ENCODE measurements at places on chromosomes 13 and 19.

- no peak for DNase-seq
These were observed 8.3 kb downstream of the TRPM4 start for GRCh38 chr19:49165865-49166301.

GRCh38 chr19:58058467-58058866 is 615 bp upstream of the ZNF135 start:
- no peak for DNase-seq

DNA sequence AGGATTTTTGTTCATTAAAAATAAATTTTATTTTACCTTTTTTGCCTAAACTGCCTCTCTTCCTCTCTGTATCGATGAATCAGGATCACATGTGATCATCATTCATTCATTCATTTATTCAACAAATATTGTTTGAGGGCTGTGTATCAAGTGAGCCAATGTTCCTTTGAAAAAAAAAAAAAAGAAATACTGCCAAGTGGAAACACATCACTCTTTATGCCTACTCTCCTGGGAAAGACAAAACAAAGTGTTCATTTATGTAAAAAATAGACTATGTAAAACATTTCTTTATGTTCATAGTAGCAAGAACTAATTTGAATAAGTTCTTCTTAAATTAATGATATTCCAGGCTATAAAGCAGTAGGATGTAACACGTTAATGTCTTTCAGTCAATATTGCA is 233.1 kb downstream of the POSTN start:
- no peak for DNase-seq

- no peak for DNase-seq
These were observed 117.1 kb upstream of the ZNF91 start for GRCh38 chr19:23512151-23512925.

GRCh38 chr13:24241336-24241735 is 68.0 kb upstream of the C1QTNF9 start:
- DNase-seq: no peak

DNA sequence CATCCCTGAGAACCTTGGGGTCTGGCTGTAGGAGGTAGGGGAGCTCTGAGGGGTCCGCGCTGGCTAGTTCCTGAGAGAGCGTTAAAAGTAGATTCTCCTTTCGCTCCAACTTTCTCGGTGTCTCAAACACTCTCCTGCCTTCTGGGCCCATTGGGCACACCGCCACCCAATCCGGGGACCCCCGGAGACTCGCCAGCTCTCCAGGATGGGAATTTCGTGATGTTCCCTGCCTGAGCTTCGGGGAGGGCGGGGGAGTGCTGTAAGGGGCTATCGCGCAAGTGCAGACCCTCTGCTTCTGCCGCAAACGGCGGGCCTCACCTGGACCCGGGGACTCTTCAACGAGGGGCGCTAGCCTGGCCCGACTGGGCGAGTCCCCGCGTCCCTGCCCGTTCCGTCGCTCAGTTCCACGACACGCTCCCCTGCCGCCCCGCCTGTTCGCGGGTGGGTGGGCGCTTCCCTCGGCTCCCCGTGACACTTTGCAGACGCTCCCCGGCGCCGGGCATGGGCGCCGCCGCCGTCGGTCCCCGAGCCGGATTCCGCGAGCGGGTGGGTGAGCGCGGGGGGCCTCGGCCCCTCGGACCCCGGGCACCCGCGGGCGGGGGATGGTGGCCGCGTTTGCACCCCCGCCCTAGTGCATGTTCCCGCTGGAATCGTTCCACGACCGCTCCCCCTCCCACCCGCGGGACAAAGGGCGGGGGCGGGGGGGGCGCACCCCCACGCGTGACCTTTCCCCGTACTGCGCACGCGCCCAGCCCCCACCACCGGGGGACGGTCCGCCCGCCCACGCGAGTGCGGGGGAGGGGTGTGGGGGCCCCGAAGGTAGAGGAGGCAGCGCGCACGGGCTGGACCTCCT is at the start of gene CCDC106:
Gene CCDC106 (plus strand): TSS at position 481 of the 853 bp plus-strand sequence. CDS start 835 bp downstream, outside the sequence.
- no peak for DNase-seq

- DNase-seq: peak; percentile 44
These were observed 34.9 kb upstream of the TPM4 start for GRCh38 chr19:16041299-16041990.

GRCh38 chr19:55546822-55547614 is 1.7 kb upstream of the SBK3 start:
- DNase-seq: no peak

DNA sequence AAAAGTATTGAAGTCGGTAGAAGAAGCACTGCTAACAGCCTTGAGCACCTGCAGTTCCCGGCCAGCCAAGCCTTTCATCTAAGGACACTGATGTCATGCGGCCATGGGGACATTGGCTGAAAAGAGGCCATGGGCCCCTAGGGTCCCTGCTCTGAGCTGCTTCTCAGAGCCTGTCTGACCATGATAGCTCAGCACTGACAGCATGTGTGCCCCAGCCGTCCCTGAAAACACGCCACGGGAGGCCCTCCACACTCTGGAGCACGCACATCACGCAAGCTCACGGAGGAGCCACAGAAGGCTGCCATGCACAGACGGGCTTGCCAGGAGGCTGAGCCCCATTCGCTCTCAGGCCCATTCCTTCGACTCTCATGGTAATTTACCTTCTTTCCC is 51.8 kb downstream of the MLLT1 start:
- no peak for DNase-seq

DNA sequence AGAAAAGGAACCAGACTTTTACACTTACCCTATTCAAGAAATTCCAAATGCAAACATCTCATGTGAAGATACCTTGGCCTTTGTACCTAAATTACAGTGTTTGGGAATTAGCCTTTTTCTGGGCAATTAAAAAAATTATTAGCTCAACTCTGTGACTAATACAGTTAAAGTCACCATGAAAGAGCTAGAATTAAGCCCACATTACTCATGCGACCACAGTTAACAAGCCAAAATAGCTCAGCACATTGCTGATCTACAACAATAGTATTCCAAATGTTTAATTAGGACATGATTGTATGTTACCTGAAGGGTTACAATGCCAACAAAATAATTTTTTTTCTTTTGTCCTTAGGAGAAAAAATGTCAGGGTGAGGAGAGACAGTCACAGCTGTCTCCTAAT is 263.6 kb upstream of the GPC6 start:
- no peak for DNase-seq

- DNase-seq: no peak
These were observed 927.9 kb downstream of the UQCRFS1 start for GRCh38 chr19:28285078-28285477.

DNA sequence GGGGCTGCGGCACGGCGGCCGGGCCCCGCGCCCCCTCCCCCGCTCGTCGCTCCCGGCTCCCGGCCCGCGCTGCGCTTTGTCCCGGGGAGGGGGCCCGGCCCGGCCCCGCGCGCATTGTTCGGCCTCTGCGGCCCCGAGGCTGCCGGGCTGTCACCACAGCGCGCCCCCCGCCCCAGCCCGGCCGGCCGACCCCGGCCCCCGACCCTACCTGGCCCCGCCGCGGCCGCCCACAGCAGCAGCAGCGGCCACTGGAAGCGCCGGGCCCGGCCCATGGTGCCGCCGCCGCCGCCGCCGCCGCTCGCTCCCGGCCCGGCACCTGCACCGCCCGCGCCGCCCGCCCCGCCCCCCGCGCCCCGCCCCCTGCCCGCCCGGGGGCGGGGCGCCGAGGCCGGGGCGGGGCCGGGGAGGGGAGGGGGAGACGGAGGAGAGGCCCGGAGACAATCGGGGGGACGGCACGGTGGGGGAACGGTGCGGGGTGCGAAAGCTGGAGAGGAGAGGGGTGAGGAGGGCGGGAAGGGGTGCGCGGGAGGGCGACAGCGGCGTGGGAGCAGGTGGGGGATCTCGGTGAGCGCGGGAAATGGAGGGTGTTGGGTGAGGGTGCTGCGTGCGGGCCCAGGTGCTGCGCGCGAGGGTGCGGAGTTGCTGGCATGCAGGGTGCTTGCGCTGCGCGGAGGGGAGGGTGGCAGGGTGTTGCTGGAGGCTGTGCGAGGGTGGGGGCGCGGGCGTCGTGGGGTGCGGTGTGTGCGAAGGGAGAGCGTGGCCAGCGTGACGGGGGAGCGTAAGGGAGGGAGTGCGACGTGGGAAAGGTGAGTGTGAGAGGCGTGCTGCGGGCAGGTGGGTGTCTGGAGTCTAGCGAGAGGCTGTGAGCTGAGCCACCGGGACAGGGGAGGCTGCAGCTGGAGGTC is at the start of gene CADM4:
Gene CADM4 (minus strand): TSS at position 332 of the 905 bp plus-strand sequence. CDS start 60 bp downstream, at position 272.
- DNase-seq: no peak

GRCh38 chr19:38545596-38545995 is 72.2 kb downstream of the MAP4K1 start:
- no peak for DNase-seq

- DNase-seq: no peak
These were observed 7.9 kb downstream of the PPP1R37 start for GRCh38 chr19:45100846-45101252.

DNA sequence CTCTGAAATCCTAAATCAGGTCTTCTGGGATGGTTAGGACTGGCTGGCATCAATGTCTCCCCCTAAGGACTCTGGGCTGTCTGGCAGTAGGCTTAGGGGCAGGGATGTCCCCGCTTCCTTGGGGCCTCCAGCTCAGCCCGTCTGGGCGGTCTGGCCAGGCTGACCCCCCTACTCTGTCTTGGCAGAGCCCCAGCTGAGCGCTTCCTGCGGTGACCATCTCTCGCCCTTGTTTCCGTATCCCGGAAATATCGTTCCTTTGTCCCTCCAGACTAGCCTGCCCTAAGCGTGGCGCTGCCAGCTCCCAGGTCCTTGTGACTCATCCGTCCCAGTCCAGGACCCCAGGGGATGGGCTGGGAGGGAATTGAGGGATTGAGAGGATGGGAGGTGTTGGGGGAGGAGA is 11.3 kb downstream of the GTPBP3 start:
- DNase-seq: no peak

DNA sequence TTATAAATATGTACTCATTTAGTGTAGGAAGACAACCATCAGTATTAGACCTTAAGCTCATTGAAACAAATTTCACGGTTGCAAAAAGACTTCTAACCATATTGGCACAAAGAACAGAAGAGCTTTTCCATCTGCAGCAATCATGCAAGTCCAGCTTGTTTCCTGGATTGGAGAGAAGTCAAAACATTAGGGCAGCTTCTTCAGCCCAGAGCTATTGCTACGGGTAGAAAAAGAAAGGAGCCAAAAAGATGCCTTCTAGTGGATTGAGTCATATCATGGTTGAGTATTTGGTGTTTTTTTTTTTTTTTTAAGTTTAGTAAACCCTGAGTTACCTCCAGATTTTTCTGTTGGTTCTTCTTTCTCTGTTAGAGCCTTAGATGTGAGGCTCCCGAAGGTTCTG is 99.8 kb downstream of the WDFY2 start:
- DNase-seq: no peak

- DNase-seq: peak; percentile 60
These were observed 44.8 kb downstream of the ANKRD10 start for GRCh38 chr13:110869805-110870706.

GRCh38 chr13:109243311-109243951 is 543.0 kb downstream of the IRS2 start:
- no peak for DNase-seq

GRCh38 chr19:29872224-29872731 is 60.5 kb downstream of the CCNE1 start:
- no peak for DNase-seq

GRCh38 chr13:80508031-80508430 is 167.1 kb upstream of the SPRY2 start:
- no peak for DNase-seq

GRCh38 chr13:66665991-66666390 is 564.1 kb downstream of the PCDH9 start:
- peak; percentile 63 for DNase-seq

- no peak for DNase-seq
These were observed 222.0 kb upstream of the ZNF507 start for GRCh38 chr19:32123355-32123940.

- DNase-seq: no peak
These were observed 10.6 kb downstream of the CLC start for GRCh38 chr19:39727070-39727800.

DNA sequence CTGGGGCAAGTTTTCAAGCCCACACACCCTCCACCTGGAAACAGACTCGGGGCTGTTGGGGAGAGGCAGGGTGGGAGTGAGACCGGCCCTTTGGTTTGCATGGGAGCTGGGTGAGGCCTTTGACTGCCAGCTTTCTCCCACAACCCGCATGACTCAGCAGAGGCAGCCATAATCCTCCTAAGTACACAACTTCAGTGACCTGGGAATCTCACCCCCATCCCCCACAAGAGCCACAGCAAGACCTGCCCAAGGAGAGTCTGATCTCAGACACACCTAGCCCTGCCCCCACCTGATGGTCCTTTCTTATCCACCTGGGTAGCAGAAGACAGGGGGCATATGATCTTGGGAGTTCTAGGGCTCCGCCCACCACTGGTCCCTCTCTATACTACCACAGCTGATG is 1615.4 kb downstream of the EFNB2 start:
- DNase-seq: no peak

DNA sequence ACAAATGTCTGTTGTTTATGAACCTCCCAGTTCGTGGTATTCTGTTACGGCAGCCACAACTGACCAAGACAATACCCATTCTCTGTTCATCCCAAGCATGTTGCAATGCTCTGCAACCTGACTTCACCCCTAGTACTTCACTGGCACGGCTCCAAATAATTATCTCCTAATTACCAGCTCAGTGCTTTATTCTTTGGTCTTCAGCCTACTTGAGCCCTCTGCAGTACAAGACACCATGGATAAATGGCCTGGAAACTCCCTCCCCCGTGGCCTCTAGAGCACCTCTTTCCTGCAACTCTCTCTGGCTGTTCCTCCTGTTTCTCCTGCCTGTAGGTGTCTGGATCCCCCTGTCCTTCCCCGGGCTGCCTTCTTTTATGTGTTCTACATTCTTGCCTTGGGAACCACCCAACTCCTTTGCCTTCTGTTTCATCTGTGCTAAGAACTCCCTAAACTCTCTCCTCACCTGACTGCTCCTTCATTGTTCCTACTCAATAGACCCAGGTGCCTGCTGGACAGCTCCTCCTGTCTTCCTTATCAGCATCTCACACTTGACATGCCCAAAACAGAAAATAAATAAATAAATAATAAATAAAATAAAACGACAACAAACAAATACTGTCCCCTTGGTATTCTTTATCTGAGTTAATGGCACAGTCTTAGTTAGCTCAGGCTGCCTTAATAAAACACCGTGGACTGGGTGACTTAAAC is 200.4 kb upstream of the IPO5 start:
- no peak for DNase-seq

GRCh38 chr19:2356036-2356646 is 3.9 kb upstream of the TMPRSS9 start:
- no peak for DNase-seq

GRCh38 chr13:85521657-85522056 is 277.6 kb downstream of the SLITRK6 start:
- DNase-seq: no peak

- DNase-seq: no peak
These were observed 52.2 kb downstream of the RFC3 start for GRCh38 chr13:33870046-33870668.
